Stimulated activated CD4-positive, alpha-beta T cell treated with anti-CD3 and anti-CD28 coated beads, TNF-alpha, amount 100 ng/mL, for 4 hours (primary cell): ENCODE measurements at places on chromosomes 13 and 19.

- peak; percentile 32 for DNase-seq
Observed at GRCh38 chr19:39941615-39942365, 7.4 kb upstream of the FCGBP start.

DNA sequence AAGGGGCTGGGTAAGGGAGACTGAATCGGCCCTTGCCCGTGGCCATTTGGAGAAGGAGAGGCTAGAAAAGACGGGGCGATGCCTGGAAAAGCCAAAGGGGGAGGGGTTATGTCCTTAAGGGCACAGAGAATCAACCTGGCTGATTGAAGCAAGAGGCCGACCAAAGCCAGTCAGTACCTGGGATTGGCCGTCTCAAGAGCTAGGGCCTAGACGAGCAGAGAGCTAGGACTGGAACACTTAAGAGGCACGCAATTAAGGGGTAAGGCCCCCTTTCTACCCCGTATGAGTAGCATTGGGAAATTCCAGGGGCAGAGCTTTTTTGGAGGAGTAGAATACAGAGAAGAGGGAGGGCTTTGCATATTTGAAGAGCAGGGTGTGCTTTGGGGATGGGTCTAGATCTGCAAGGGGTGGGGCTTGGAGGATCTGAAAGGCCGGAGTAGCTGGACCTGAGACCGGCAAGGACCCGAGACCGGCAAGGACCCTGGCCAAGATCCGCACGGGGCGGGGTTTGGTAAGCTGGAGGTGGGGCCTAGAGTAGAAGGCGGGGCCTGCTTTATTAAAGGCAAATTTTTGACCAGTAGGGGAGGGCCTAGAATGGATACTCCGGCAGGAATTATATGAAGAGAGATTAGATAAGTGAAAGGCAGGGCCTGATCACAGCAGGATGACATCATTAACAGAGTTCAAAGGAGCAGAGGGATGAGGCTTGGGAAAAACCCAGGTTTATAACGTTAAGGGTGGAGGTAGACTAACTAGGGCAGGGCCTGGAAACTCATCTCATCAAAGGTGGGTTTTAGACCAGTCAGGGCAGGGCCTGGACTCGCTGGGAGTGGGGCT lies 10.7 kb upstream of the CACNG6 start:
- no peak for DNase-seq

DNA sequence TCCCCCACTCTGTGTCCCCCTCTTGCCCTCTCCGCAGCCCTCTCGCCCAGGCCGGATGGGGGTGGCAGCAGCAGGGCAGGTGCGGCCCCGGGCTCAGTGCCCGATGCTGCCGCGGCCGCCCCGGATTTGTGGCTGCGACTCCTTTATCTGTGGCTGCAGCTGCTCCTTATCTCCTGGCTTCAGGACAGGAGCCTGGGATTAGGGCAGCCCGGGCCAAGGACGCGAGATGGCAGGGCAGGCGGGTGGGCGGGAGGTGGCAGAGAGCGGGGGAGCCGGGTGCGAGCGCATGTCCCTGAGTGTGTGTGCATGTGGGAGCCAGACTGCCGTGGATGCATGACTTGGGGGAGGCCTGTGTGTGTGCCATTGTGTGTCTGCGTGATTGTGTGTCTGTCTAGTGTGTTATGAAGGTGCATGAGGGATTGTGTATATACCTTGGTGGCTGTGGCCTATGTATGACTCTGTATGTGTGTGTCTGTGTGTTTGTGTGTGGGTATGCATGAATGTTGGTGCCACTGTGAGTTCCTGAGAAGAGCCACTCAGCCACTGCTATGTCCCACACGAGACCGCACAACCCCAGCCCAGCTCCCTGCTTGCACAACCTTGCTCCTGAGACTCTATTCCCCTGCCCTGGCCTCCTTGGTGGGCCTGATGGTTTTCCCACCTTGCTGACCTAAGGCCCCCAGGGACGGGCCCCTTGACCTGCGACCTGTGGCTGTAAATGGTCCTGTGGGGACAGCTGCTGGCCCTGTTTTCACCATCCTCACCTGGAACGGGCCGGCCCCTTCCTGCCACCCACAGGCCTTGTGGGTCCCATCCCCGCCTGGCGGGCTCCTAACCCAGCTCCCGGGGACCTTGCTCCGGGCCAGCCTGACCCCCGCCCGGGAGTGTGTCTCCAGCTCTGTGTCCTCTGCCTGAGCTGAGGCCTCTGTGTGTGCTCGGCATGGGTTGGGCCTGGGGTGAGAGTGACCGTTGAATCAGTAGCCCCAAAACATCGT lies 5.3 kb upstream of the NRTN start:
- no peak for DNase-seq

- DNase-seq = no peak
Observed at GRCh38 chr19:33288666-33289065, 13.7 kb downstream of the CEBPA start.

DNA sequence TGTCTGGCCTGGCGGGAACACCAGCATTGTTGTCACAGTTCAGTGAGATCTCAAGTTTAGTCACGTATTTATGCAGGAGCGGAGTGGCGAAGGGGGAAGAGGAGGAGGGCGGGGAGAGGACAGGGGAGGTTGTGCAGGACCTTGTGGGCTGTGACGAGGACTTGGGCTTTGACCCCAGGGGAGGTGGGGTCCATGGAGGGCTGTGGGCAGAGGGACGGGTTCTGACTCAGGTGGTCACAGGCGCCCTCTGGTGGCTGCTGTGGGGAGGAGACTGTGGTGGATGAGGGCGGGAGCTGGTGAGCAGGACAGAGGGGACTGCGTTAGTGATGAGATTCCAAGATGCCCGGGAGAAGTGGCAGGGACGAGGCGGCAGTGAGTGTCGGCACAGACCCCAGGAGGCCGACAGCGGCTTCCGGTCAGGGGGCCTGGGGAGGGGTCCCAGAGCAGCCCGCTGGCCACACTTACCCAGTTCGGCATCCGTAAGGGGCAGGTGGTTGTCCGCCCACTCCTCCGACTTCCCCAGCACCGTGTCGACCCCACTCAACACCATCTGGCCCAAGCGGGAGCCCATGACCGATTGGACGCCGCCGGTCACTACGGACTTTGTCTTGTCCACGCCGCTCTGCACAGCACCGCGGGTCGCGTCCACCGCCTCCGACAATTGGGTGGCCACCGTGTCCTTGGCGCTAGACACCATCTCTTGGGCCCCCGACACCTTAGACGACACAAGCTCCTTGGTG lies 15.7 kb downstream of the PLIN3 start:
- peak; percentile 62 for DNase-seq

- no peak for DNase-seq
Observed at GRCh38 chr19:19259741-19260140, 13.4 kb downstream of the TM6SF2 start.

DNA sequence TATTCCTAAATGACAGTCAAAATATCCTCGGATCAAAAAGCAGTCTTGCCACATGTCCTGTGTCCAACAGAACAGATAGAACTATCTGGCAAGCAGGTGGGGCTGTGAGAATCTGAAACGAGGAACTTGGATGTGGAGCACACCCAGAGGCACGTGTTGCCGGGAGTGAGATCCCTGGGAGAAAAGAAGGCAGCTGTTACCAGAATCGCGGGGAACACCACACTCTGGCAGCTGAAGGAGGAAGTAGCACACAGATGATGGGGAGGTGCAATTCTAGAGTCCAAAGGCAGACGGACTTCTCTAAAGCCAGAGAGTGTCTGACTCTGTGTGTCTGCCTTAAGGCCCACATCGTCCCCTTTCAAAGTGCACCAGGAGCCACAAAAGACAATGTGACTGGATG lies 22.3 kb downstream of the SLC7A1 start:
- DNase-seq = no peak

GRCh38 chr19:17681505-17682125 lies 6.5 kb downstream of the UNC13A start:
- no peak for DNase-seq

DNA sequence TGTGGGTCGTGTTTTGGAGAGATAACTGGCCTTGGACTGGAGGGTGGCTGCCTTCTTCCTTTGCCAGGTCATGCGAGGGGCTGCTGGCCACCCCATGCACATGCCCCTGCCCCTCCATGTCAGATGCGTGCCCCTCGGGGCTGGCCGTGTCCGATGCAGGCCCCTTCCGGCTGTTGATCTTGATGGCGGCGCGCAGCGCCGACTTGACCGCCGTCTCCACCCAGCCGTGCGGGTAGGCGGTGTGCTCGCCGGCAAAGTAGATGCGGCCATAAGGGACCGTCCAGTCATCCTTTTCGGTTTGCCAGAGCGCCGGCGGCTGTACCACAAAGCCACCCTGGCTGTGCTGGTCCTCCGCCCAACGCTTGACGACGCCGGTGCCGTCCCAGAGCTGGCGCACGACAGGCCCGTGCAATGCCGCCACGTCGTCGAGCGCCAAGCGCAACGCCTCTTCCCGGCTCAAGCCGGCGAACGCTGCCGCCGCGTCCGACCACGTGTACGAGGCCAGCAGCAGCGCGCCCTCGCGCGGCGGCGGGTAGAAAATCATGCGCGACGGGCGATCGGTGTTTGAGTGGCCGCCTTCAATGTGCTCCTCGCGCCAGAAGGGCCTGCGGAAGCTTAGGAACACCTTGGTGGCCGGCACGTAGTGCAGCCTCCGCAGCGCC lies 6.9 kb downstream of the IL4I1 start:
- peak; percentile 55 for DNase-seq

- no peak for DNase-seq
Observed at GRCh38 chr19:33252971-33253370, 27.3 kb upstream of the SLC7A10 start.

DNA sequence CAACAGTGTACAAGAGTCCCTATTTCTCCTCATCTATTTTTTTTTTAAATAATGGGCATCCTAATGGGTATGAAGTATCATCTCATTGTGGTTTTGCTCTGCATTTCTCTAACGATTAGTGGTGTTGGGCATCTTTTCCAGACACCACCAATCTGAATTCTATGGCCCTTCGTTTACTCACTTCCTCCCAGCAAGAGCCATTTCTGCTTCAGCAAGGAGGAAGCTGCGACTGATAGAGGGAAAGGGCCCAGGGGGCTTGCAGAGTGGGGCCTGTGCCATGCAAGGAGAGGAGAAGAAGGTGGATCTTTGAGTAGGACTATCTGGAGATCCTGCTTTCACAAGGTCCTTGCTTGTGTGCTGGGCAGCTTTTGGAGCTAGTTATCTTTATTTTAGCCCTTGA lies 58.0 kb downstream of the USPL1 start:
- no peak for DNase-seq

- DNase-seq = no peak
Observed at GRCh38 chr19:35894342-35894741, 6.0 kb downstream of the NFKBID start.

DNA sequence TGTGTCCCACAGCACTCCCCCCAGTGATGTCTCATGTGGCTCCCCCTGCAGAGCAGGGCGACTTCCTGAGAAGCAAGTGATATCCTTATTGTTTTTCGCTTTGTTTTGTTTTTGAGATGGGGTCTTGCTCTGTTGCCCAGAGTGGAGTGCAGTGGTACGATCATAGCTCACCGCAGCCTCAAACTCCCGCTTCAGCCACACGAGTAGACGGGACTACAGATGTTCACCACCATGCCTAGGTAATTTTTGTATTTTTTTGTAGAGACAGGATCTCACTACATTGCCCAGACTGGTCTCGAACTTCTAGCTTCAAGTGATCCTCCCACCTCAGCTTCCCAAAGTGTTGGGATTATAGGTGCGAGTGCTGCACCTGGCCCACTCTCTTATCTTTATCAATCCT lies 5.0 kb downstream of the CEP89 start:
- no peak for DNase-seq

- no peak for DNase-seq
Observed at GRCh38 chr13:87810391-87810801, 139.2 kb downstream of the SLITRK5 start.

- DNase-seq = no peak
Observed at GRCh38 chr13:93685900-93686299, 459.3 kb downstream of the GPC6 start.

DNA sequence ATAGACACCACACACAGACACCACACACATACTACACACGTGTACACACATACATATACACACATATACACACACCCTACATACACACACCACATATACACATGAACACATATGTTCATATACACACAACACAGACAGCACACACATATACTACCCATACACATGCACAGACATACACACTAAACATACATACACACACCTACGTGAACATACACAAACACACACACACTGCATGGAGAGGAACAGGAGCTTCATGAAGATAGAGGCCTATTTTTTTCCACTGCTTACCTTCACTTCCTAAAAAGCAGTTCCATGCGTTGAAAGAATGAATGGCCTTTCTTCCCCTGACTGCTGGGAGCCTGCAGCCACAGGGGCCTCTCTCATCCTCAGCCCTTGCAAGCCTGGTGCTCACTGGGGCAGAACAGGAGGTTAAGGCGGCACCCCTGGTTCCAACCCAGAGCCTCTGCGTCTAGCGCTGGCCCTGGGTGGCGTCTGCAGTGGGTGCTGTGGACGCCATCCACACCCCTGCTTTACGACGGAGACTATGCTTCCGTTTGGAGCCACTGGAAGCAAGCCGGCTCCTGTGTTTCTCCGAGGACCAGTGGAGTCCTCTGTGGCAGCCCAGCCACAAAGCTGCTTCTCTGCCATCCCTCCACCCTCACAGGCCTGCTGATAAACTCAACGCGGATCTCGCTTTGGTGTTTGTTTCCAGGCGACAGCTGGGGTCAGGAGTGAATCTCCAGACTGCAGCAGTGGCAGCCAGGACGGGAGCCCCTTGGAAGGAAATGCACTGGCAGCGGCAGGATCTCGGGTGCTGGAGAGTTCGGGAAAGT lies 1.9 kb upstream of the RASA3 start:
- DNase-seq = no peak

DNA sequence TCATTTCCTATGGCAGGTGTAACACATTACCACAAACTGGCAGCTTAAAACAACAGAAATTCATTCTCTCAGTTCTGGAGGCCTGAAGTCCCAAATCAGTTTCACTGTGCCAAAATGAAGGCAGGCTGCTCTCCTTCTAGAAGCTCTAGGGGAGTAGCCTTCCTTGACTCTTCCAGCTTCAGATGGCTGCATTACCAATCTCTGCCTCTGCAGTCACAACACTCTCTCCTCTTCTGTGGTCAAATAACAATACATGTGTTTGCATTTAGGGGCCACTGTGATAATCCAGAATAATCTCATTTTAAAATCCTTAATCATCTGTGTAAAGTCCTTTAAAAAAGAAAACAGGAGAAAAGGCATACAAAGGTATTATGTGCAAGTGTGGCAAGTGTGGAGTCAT lies 7.8 kb downstream of the DIAPH3 start:
- no peak for DNase-seq

DNA sequence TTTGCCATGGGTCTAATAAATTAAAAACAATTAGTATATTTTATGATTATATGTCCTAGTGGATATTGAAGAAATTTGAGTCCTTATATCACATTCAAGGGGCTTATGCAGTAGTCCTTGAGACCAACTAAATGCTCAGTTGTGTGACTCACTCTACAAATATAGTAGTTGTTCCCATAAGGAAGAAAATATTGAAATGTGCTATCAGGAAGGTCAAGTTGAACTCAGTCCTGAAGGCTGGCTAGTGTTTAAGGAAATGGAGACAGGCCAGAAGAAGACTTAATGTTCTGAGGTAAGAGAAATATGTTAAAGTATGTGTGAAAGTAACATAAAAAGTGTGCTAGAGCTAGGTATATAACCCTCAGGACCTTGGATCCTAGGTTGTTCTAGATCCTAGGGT lies 766.1 kb upstream of the GPC6 start:
- no peak for DNase-seq

GRCh38 chr13:25761041-25761440 lies 290.8 kb downstream of the SHISA2 start:
- no peak for DNase-seq
